ENCODE measurements at places on chromosomes 16 and 17.

DNA sequence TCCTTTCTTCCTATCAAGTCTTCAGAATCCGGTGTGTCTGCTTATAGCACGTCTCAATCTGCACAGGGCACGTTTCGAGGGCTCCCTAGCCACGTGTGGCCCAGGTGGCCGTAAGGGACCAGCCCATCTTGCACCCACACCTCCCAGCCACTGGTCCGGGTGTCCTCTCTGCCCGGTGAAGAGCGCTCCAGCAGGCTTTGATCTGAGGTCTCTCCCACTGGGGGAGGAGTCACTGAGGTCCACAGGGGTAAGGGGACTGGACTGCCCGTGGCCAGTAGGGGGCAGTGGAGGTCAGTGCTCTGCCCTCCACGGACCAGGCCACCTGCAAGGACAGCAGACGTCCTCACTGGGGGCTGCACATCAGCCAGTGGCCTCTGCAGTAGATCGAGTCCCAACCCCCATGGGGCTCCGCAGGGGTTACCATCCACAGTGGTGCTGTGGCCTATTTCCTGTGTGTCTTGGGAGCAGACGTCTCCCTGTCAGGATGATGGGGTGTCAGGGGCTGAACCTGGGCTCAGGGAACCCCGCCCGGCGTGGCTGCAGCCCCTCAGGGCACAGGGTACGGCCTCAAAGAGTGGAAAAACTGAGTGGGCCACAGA, 204.1 kb upstream of the CIBAR2 start:
- DNase-seq = no peak

DNA sequence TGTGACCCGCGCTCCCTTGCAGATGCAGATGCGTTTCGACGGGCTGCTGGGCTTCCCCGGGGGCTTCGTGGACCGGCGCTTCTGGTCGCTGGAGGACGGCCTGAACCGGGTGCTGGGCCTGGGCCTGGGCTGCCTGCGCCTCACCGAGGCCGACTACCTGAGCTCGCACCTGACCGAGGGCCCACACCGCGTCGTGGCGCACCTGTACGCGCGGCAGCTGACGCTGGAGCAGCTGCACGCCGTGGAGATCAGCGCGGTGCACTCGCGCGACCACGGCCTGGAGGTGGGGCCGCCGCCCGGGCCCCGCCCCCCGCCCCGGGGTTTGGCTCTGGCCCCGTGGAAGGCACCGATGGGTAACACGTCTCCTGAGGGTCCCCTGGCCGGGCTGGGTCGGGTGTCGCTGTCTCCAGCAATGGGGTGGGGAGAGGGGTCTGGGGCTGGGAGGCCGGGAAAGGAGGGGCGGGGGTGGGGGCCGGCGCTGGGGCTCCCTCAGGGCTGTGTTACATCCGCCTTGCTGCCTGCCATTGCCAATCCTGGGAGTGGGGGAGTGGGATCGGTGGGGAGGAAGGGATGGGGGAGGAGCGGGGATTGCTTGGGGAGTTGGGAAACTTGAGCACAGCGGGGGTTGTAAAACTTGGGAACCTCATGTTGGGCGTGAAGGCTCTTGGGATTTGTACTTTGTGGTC, 737 bp downstream of the NUDT16L1 start:
- no peak for DNase-seq

GRCh38 chr17:67203818-67204217, 41.2 kb downstream of the HELZ start:
- DNase-seq = no peak

- no peak for DNase-seq
Observed at GRCh38 chr17:2024572-2025219, 438 bp downstream of the RTN4RL1 start.

DNA sequence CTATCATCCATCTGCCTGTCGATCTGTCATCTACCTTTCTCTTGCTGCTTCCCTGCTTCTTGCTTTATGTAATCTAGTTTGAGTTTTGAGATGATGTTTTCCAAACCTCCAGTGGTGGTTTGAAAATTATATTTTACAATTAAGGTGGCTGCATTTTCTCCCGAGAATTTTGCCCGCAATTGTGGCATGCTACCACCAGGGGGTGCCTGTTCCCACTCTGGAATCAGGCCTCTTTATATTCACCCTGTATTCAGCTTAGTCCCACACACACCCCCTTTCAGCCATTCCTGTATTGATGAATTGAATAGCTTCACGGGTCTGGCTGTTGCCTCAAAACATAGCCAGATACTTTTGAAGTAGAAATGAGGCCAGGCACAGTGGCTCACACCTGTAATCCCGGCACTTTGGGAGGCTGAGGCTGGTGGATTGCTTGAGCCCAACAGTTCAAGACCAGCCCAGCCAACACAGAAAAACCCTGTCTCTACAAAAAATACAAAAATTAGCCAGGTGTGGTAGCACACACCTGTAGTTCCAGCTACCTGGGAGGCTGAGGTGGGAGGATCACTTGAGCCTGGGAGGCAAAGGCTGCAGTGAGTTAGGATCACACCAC, 3.2 kb downstream of the PRSS22 start:
- no peak for DNase-seq

Measured in stimulated activated CD8-positive, alpha-beta memory T cell treated with anti-CD3 and anti-CD28 coated beads, Interleukin-15, amount 100 ng/mL, for 24 hours (primary cell).